ENCODE measurements at places on chromosomes 3 and 15. TPM values are rescaled to one million over a fixed set of nuclear protein-coding genes. Genes with fewer than 3 reads are reported as not detected.

The SLC24A5 gene
- total RNA-seq = not detected

The SCN11A gene
- 0.49 TPM for total RNA-seq

The GOLGA8T gene
- not detected for total RNA-seq

The GOLGA8M gene
- 2.4 TPM for total RNA-seq

The LCMT2 gene
- total RNA-seq = 3.1 TPM

The ADAMTS17 gene
- 5.3 TPM for total RNA-seq

The TMEM158 gene
- not detected for total RNA-seq

The ST8SIA2 gene
- not detected for total RNA-seq

The TTC23 gene
- 23.6 TPM for total RNA-seq

The OR5H15 gene
- total RNA-seq = not detected

The VILL gene
- total RNA-seq = 7.1 TPM

The PLA2G4D gene
- not detected for total RNA-seq

The SYNPR gene
- not detected for total RNA-seq

The CFAP100 gene
- not detected for total RNA-seq

The NCBP2 gene
- total RNA-seq = 36.2 TPM

The WNT7A gene
- not detected for total RNA-seq

The FAM107A gene
- total RNA-seq = 85.3 TPM

The LINS1 gene
- 18.5 TPM for total RNA-seq

The GOLGA8O gene
- total RNA-seq = not detected

The UCN2 gene
- not detected for total RNA-seq

The CASR gene
- total RNA-seq = not detected
